ENCODE measurements at places on chromosomes 1 and 21.
A peak's percentile ranks its signal among the peaks of the same experiment; 100 is the strongest.

GRCh38 chr1:116990612-116991151 is 10.9 kb upstream of the CD101 start:
- DNase-seq, result no peak

DNA sequence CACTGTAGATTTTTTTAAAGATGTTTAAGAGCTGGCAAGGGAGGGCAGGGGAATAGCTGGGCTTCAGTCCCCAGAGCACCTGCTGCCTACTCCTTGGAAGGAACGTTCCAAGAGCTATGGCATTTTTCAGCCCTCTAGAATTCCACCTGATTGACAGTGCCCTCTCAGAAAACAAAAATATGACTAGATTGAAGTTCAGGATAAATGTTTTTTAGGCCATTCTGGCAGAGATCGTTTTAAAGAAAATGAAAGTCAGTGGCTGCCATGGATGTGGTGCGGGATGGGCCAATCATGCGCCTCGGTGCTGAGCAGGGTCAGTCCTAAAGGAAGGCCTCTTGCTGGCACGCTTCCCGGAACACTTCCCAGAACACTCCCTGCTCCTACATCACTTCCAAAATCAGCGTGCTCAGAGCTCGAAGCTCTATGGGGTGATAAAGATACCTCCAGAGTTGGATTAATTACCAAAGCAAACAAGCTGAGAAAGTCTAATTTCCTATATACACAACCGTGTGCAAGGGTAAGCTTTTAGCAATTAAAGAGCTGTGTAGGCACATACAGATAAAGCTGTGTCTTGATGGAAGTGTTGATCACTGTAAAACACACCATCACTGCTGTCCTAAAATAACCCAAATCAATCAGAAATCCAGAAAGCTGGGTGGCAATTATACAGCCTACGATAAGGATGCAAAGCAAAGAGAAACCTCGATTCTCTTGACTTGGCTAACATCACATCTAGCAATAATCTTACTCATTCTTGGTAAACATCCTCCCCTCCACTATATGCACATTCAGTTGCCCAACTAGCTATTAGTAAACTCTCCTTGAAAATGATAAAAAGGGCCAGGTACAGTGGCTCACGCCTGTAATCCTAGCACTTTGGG is 34.6 kb downstream of the TGFBR3 start:
- DNase-seq, result no peak

- no peak for DNase-seq
Observed at GRCh38 chr1:32394890-32395432, 720 bp upstream of the BSDC1 start.

DNA sequence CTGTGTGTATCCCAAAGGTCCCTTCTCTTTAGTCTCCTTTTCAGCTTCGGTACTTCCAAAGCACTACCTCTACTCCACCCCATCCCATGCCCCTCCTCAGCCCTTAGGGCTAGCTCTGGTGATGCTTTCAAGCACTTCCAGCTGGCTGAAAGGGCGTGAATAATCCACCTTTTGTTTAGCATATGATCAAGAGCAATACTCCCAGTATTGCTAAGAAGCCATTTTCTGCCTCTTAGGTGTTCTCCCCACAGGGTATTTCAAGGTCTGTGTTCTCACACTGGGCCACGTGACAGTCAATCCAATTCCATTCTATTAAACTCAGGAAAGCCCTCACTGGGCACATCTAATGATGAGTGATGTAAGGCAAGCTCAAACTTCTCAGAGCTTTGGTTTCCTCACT is 298.5 kb upstream of the PROX1 start:
- no peak for DNase-seq

DNA sequence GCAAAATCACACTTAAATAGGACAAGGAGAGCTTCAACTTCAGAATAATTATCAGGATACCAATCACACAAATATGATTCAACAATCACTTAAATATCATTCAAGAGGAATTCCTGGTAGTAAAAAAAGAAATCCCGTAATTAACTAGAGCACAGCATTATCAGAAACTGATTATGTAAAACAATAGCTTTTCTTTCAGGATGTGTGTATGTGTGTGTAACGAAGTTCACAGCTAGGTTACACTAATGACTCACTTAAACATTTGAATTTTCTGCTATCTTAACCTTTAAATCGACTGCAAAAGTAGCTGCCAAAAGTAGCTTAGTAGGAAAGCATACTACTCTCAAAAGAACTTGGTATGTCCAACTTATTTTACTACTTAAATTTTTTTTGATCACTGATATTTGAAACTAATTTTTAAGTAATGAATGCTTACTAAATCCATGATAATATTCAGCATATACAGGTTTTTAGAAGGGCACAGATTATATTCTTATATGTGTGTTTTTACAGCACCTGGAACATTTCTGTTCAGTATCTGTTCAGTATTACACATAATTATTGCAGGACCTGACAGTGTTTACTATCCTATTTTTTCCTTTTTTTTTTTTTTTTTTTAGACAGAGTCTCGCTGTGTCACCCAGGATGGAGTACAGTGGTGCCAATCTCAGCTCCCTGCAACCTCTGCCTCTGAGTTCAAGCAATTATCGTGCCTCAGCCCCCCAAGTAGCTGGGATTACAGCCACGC is 4.2 kb downstream of the RERE start:
- DNase-seq, result no peak

DNA sequence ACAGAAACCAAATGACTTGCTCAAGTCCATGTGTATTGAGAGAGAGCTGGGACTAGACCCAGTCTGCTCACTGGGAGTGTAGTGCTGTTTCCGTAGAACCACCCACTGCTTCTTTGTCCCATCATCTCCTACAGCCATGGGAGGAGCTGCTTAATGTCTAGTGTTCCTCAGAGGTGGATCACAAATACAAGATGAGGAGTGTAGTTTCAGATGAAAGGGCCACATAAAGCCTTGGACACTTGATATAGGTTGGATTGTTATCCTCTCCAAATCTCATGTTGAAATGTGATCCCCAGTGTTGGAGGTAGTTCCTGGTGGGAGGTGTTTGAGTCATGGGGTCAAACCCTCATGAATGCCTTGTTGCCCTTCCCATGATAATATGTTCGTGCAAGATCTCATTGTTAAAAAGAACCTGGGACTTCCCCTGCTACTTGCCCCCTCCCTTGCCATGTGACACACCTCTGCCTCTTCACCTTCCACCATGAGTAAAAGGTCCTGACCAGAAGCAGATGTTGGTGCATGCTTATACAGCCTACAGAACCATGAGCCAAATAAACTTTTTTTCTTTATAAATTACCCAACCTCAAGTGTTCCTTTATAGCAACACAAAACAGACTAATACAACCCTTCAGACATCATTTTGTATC is 127.5 kb upstream of the DNAH14 start:
- DNase-seq, result no peak

- no peak for DNase-seq
Observed at GRCh38 chr1:165826565-165827267, 698 bp upstream of the UCK2 start.

DNA sequence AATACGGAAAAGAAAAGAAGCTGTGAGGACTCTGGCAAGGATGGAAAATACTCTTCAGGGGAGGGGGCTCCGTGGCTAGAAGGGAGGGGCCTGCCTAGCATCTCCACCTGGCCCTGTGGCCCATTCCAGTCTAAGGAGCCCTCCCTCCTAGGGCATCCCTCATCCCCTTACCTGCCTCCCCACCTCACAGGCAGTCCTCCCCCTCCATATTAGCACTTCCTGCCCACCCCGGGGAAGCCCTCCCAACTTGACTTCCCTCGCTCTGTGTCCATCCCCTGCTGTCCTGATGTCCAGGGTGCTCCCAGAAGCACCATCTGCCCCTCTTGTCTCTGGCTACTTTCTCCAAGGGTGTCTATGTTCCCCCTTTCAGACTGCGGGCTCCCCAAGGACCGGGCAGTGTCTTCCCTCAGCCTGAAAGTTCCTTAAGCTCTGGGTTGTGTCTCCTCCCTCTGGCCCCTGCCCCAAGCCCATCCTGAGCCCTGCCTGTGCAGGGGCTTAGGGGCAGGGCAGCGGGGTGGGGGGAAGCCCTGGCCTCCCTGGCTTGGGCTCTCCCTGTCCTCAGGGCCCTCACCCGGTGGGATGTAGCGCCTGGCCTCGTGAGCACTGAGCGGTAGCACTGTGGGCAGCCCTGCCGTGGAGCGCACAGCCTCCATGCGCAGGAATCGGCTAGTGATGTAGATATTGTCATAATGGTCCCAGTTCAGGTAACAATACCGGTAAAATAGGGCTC is 3.9 kb downstream of the DCST2 start:
- no peak for DNase-seq

DNA sequence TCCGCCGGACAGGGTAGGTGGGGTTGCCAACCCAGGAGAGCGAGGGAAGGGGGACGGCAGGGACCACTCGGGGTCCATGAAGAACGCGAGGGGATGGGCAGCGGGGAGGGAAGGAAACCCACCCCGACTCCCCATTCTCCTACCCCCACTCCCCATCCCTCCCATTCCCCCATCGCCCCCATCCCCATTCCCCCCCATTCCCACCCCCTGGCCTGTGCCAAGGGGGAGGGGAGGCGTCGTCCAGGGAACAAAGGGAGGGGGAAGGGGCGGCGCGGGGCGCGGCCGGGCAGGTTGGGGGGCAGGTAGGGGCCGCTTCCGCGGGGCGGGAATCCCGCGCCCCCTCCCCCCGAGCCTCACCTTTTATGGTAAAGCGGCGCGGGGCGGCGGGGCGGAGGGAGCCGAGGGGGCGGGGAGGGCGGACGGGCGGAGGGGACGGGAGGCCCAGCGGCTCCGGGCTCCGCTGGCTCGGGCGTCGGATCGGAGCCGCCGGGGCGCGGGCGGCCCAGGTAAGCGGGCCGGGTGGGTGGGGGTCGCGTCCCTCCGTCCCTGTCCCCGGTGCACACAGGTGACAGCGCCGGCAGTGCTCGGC is at the start of gene FBLIM1:
FBLIM1 (plus strand) TSS at position 453 of the 589 bp plus-strand sequence. CDS start 6,189 bp downstream, outside the sequence.
- no peak for DNase-seq

GRCh38 chr21:27021046-27021445 is 54.2 kb upstream of the ADAMTS5 start:
- no peak for DNase-seq

- no peak for DNase-seq
Observed at GRCh38 chr1:154448331-154448811, 43.2 kb downstream of the IL6R start.

- DNase-seq, result peak; percentile 78
Observed at GRCh38 chr1:43582162-43582566, 51.5 kb downstream of the PTPRF start.

DNA sequence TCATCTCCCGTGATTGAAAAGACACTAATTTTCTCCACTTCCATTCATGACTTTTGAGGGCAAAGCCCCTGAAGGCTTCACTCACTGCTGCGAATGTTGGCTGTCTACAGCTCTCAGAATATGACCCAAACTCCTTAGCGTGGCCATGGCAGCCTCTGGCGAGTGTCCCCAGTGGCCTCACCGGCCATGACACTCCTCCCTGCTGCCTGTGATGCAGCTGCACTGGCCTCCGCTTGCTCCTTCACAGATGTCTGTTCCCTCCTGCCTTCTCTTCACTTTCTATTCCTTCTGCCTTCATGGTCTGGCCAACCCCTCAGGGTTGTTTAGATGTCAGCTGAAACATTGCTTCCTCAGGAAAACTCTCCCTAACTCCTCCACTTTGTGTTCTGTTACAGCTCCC is 30.8 kb upstream of the PTPRF start:
- no peak for DNase-seq

DNA sequence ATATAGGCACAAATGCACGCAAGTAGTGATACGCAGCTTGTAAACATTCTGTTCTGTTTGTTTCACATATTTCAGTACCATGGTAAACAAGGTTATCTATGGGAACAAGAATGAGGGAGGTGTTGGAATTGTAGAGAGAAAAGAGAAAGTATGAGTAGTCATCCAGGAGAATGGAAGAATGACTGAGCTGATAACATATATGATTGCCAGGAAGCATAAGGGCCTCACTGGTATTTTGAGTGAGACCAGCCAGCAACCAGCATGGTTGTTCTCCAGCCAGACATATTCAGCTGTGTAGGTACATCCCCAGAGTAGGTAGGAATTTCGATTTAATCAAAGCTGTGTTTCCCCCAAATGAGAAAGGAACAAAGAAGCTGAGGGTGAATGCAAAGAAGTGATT is 58.9 kb upstream of the ARTN start:
- no peak for DNase-seq

DNA sequence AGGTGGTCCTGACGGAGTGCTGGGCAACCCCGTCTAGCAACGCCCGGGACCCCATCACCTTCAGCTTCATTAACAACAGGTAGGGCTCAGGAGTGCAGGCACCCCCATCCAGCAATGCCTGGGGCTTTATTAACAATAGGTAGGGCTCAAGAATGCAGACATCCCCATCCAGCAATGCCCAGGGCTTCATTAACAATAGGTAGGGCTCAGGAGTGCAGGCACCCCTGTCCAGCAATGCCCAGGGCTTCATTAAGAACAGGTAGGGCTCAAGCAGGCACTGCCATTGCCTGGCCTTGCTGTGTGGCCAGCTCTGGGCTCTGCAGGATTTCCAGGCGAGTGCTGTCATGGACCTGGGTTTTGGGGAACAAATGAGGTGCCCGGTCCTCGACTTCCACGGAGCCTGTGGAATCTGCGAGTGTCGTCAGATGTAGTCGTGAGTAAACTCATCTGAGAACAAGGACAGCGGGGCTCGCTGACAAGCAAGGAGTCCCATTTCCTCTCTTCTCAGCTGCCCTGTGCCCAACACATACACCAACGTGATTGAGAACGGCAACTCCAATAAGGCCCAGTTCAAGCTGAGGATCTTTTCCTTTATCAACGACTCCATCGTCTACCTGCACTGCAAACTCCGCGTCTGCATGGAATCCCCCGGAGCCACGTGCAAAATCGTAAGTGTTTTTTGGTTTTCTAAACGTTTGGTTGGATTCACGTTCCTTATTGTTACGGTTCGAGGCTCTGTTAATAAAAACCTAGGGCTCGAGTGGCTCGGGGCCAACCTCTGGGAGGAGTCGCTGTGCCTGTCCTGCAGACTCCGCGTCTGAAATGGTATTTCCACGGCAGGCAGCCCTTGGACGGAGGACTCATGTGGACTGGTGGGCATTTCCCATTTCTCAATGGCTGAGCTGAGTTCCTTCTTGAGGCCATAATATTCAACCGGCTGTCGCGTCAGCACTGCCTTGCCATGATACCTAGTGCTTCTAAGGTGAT is 56.3 kb downstream of the UMODL1 start:
- no peak for DNase-seq

- DNase-seq, result no peak
Observed at GRCh38 chr1:41749991-41750745, 168.6 kb downstream of the HIVEP3 start.

DNA sequence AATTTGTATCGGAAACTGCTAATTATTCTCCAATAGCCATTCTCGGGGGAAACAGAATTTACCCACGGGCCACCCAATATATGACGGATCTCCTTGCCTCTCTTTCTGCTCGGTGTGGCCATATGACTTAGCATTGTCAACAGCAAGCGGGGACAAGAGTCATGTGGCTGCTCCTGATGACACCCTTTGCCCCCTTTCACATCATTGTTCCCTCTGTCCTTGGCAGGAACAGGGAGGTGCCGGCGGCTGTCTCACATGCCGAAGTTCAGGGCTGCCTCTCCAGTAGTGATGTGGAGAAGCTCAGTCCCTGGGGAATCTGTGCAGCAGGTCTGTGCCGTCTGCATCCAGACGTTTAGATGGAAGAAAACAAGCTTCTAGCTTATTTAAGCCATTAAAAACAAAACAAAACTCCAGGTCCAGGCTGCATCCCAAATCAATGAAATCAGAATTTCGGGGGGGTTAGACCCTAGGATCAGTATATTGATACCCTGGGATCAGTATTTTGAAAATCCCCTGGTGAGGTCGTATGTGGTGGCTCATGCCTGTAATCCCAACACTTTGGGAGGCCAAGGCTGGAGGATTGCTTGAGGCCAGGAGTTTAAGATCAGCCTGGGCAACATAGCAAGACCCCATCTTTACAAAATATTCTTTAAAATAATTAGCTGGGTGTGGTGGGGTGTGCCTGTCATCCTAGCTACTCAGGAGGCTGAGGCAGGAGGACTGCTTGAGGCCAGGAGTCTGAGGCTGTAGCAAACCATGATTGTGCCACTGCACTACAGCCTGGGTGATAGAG is 10.8 kb downstream of the MYOM3 start:
- DNase-seq, result no peak
